Type B pancreatic cell (in vitro differentiated cells): ENCODE measurements at places on chromosomes 1 and 21.

DNA sequence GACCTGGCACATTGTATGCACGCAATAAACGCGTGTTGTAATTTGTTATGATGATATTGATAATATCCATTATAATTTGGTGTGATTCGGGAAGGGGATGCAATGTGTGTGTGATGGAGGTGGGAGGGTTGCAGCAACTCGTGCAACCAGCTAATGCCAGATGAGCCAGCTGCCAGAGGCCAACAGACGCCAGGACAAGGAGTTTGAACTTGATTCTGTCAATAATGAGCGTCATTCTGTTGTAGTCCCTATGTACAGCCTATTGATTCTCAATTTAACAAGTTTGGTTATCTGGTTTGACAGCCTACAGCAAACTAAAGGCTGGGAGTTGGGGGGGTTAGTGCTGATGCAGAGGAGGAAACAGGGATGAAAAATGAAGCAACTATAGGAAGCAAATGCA is 35.5 kb downstream of the TIAM1 start:
- peaks cover 11% of the 10 kb centered on the region for H3K36me3 ChIP-seq
- no peak overlapping the region for H3K4me3 ChIP-seq
- peaks cover 5% of the 10 kb centered on the region for H3K4me1 ChIP-seq
- DNase-seq, result no peak

- H3K27me3 ChIP-seq, result no peaks in the 10 kb centered on the region
- peaks cover 7% of the 10 kb centered on the region for H3K36me3 ChIP-seq
- peaks cover 15% of the 10 kb centered on the region for H3K4me1 ChIP-seq
- H3K27ac ChIP-seq, result peak overlapping the region; percentile 74
- peak overlapping the region; percentile 53 for H3K4me3 ChIP-seq
Measured at GRCh38 chr1:94872771-94873495, 52.8 kb downstream of the SLC44A3 start.

DNA sequence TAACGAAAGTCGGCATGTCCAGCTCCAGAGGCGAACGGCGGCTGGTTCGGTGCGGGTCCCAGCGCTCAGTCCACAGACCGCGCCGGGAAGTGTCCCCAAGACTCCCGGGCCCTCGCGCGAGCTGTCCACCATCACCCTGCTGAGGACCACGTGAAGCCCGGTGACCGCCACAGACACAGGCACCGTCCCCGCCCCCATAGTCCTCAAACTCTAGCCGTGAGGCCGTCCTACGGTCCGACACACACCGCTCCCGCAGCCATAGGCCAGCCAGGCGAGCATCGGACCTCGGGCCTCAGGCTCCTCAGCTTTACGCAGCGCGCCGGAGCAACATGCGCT is 535 bp downstream of the SETD4 start:
- DNase-seq, result no peak
- peak overlapping the region; percentile 95 for H3K27ac ChIP-seq
- no peaks in the 10 kb centered on the region for H3K27me3 ChIP-seq

- H3K4me3 ChIP-seq, result no peak overlapping the region
- no peaks in the 10 kb centered on the region for H3K4me1 ChIP-seq
- H3K27me3 ChIP-seq, result peaks cover 52% of the 10 kb centered on the region
- no peak overlapping the region for H3K27ac ChIP-seq
Measured at GRCh38 chr1:18532390-18533170, 51.9 kb downstream of the KLHDC7A start.

DNA sequence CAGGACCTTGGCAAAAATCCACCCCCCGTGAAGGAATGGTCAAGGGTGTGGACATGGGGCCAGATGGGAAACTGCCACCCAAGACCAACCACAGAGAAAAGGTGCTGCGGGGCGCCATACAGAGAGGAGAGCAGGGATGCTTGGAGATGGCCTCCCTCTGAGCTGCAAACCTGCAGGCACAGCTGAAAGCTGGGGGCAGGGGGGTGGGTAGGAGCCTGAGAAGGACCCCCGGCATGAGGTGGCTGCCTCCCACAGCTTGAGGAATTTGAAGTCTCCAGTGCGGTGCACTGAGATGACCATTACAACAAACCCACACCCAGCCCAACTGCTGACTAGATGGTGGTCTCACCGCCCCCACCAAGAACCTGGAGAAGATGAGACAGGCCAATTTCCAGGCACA is 84.8 kb downstream of the WDR4 start:
- H3K27ac ChIP-seq, result no peak overlapping the region
- no peak for DNase-seq
- no peaks in the 10 kb centered on the region for H3K36me3 ChIP-seq
- peaks cover 31% of the 10 kb centered on the region for H3K27me3 ChIP-seq

- peak overlapping the region; percentile 68 for H3K4me3 ChIP-seq
- no peaks in the 10 kb centered on the region for H3K36me3 ChIP-seq
- DNase-seq, result no peak
- H3K27me3 ChIP-seq, result peaks cover 49% of the 10 kb centered on the region
- peak overlapping the region; percentile 65 for H3K27ac ChIP-seq
Measured at GRCh38 chr1:21667348-21668231, 1.6 kb downstream of the RAP1GAP start.

GRCh38 chr1:4375812-4376211 is 278.6 kb upstream of the AJAP1 start:
- no peak overlapping the region for H3K27ac ChIP-seq
- no peaks in the 10 kb centered on the region for H3K36me3 ChIP-seq
- H3K4me3 ChIP-seq, result no peak overlapping the region
- H3K4me1 ChIP-seq, result peaks cover 6% of the 10 kb centered on the region
- no peak for DNase-seq

- H3K27me3 ChIP-seq, result peaks cover 44% of the 10 kb centered on the region
- DNase-seq, result no peak
- H3K4me1 ChIP-seq, result peaks cover 5% of the 10 kb centered on the region
- H3K36me3 ChIP-seq, result peaks cover 3% of the 10 kb centered on the region
Measured at GRCh38 chr1:23222331-23222730, 5.0 kb upstream of the HTR1D start.

DNA sequence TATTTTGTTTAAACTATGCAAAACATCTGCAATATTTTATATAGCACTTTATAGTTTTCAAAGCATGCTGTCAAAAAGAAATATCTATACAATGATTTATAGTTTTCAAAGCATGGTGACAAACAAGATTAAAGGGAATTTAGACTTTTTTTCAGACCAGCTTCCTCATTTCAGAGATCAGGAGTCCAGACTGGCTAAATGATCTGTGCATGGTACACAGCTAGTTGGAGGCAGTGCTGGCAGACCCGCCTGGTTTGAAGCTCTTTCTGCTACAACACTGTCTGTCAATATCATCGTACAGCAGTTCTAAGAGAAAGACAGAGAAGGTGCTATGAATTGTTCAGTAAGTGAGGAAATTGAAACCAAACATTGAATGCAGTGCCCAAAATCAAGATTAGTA is 479.0 kb downstream of the PTBP2 start:
- no peak overlapping the region for H3K4me3 ChIP-seq
- no peaks in the 10 kb centered on the region for H3K27me3 ChIP-seq
- peaks cover 7% of the 10 kb centered on the region for H3K4me1 ChIP-seq
- no peak overlapping the region for H3K27ac ChIP-seq
- DNase-seq, result no peak
- no peaks in the 10 kb centered on the region for H3K36me3 ChIP-seq

- H3K4me1 ChIP-seq, result peaks cover 60% of the 10 kb centered on the region
- no peak for DNase-seq
- no peak overlapping the region for H3K4me3 ChIP-seq
- H3K36me3 ChIP-seq, result no peaks in the 10 kb centered on the region
- H3K27ac ChIP-seq, result peak overlapping the region; percentile 87
Measured at GRCh38 chr1:94551449-94551848, 9.9 kb upstream of the F3 start.

DNA sequence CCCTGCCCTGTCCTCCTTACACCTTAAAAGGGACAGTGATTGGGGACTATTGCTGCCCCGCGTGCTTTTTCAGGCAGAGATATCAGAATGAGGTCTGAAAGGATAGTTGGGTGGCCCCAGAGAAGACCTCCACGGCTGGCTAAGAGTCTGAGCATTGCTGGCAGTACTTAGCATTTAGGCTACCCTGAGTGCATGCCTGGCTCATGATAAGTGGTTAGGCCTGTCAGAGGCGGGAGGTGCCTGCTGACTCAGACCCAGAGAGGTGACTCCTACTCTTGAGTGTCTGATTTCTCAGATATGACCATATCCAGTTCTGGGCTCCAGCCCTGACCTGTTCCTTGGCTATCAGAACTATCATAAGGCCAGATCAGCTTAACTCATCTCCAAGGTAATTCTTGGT is 213.7 kb downstream of the PBX1 start:
- peak overlapping the region; percentile 92 for H3K27ac ChIP-seq
- H3K36me3 ChIP-seq, result peaks cover 41% of the 10 kb centered on the region
- H3K4me3 ChIP-seq, result peak overlapping the region; percentile 56
- no peaks in the 10 kb centered on the region for H3K27me3 ChIP-seq
- no peak for DNase-seq

GRCh38 chr1:231546693-231547092 is 18.2 kb downstream of the TSNAX start:
- H3K4me1 ChIP-seq, result peaks cover 9% of the 10 kb centered on the region
- H3K27ac ChIP-seq, result no peak overlapping the region
- H3K27me3 ChIP-seq, result no peaks in the 10 kb centered on the region
- DNase-seq, result no peak
- peaks cover 27% of the 10 kb centered on the region for H3K36me3 ChIP-seq

DNA sequence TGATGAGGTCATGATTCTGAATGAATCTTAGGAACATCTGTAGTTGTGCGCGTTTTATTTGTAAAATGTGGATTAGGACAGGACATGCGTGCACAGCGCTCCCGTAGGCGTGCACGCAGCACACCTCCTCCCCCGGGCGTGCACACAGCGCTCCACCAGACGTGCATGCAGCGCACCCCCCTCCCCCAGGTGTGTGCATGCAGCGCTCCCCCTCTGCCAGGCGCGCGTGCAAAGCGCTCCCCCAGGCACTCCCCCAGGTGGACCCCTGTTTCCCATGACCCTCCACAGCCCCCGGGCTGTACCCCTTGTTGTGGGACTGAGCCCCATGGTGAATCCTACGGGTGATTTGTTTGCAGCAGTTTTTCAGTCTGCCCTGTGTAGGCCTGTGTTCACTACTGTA is 61.6 kb downstream of the S100B start:
- H3K36me3 ChIP-seq, result peaks cover 14% of the 10 kb centered on the region
- no peak overlapping the region for H3K27ac ChIP-seq
- H3K4me1 ChIP-seq, result no peaks in the 10 kb centered on the region
- no peaks in the 10 kb centered on the region for H3K27me3 ChIP-seq
- no peak for DNase-seq

DNA sequence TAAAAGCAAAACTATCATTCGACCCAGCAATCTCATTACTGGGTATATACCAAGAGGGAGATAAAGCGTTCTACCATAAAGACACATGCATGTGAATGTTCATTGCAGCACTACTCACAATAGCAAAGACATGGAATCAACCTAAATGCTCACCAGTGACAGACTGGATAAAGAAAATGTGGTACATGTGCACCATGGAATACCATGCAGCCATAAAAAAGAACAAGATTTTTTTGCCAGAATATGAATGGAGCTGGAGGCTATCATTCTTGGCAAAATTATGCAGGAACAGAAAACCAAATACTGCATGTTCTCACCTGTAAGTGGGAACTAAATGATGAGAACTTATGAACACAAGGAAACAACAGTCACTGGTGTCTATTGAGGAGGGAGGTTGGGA is 79.7 kb downstream of the SLC16A1 start:
- no peak overlapping the region for H3K4me3 ChIP-seq
- no peak overlapping the region for H3K27ac ChIP-seq
- no peaks in the 10 kb centered on the region for H3K36me3 ChIP-seq
- no peak for DNase-seq

DNA sequence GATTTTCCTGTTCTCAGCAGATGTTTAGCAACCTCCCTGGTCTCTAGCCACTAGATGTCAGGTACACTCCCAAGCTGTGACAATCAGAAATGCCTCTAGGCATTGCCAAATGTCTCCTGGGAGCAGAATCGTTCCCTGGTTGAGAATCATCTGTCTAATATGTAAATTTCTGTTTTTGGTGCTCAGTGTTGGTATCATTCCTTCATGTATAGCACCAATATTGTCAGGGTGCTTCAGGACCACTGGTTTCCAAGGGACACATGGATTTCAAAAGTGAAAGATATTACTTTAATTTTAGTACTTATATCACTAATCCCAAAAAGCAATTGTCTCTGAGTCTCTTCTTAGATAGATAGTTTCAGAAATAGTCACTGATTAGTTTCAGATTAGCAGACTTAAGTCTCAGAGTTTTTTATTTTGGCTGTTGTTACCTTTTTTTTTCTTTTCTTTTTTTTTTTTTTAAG is 160.1 kb downstream of the PTPRC start:
- H3K27me3 ChIP-seq, result no peaks in the 10 kb centered on the region
- H3K4me1 ChIP-seq, result peaks cover 4% of the 10 kb centered on the region
- no peak overlapping the region for H3K27ac ChIP-seq
- peaks cover 5% of the 10 kb centered on the region for H3K36me3 ChIP-seq
- H3K4me3 ChIP-seq, result no peak overlapping the region

GRCh38 chr1:173669491-173669941 is at the start of gene ANKRD45:
TSS of gene ANKRD45 (minus strand) at chr1:173669851. CDS start at chr1:173659418, 10,433 bp downstream.
- peak; percentile 75 for DNase-seq
- H3K4me3 ChIP-seq, result peak within 1 kb of the TSS; percentile 85

DNA sequence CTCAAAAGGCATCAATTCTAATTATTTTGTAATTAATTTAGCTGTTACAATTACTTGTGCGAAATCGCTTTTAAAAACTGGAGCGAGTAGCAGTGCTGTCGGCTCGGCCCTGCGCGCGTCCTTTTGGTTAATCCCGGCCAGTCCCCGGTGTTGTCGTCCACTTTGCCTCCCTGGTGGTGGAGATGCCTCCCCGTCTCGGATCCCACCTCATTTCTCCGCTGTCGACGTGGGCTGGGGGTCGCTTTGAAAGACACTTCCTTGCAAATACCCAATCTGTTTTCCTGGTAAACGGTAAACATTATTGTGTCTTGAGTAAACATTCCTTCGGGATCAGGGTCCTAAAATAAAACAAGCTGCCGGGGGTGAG is 3.7 kb downstream of the FOXD3 start:
- no peak overlapping the region for H3K27ac ChIP-seq
- H3K4me3 ChIP-seq, result peak overlapping the region; percentile 23
- no peak for DNase-seq
- H3K36me3 ChIP-seq, result no peaks in the 10 kb centered on the region
- peaks cover 83% of the 10 kb centered on the region for H3K27me3 ChIP-seq

DNA sequence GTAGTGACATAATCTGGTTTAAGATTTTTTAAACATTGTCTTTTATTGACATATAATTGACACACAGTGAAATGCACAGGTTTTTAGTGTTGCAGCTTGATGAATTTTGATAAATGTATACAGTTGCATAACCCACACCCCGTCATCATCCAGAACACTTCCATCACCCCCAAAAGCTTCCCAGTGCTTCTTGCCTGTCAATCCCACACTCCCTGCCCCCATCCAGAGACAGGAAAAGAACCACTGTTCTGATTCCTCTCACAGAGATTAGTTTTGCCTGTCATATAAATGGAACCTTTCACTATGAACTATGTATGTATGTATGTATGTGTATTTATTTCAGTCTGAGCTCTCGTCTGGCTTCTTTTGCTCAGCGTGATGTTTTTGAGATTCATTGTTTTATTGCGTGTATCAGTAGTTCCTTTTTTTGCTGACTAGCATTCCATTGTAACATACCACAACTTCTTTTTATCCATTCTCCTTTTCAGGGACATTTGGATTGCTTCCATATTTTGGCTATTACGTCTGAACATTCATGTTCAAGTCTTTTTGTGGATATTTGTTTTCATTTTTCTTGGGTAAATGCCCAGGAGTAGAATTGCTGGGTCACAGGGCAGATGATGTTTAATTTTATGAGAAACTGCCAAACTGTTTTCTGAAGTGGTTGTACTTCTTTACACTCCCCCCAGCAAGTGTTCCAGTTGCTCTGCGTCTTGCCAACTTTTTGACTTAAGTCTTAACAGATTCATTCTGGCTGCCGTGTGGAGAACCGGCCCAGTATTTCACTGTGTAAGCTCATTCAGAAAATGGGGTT is 8.7 kb downstream of the UBIAD1 start:
- no peaks in the 10 kb centered on the region for H3K27me3 ChIP-seq
- H3K4me1 ChIP-seq, result peaks cover 14% of the 10 kb centered on the region
- peaks cover 31% of the 10 kb centered on the region for H3K36me3 ChIP-seq
